SJCRH30 (cell line): ENCODE measurements at places on chromosomes 3 and 15. TPM values are rescaled to one million over a fixed set of nuclear protein-coding genes. Genes with fewer than 3 reads are reported as not detected.

DNA sequence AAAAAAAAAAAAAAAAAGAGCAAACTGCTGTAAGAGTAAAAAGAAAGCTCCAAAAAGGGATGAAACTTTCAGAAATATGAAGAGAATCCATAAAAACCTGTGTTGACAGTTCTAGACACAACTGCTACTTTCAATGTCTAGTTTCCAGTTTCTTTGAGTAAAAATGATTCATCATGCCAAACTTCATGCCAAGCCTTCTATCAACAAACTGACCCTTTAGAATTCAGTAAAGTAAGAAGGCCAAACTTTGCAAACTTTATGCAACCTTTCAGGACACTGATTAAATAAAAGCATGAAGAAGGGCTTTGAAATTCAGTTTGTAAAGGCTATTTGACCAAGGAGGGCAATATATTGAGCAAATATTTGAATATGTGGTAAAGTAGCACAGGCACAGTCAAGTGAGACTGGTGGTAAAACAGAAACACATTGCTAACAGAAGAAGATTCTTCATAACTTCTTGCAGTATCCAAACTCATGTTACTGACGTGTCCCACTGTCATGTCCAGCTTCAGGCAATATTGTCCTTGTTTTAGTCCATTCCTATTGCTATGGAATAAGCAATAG, 56.3 kb upstream of the CFAP20DC start:
- no peak overlapping the region for H3K4me3 ChIP-seq
- no peaks in the 10 kb centered on the region for H3K36me3 ChIP-seq
- no peaks in the 10 kb centered on the region for H3K27me3 ChIP-seq
- no peak overlapping the region for H3K27ac ChIP-seq

DNA sequence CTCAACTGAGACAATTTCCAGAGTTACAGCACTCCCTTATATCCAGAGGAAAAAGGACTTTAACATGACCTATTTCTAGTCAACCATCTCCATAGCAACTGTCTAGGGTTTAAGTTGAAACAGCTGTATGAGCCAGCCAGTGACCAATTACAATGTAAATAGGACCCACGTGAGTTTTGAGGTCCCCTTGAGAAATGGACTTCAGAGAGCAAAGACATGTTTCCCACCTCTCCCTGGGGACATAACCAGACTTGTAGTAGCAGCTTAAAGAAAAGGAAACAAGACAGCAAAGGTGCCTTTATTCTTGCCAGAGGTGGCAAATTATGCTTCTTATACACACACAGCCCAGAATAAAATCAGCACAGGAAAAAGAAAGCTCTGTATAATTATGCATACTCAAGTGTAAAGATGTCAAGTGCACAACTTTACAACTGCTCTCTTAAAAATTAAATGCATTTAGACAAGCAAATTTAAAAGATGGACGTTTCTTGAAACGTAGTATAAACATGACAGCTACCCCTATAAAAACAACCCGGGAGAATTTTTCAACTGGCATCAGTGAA, 40.2 kb downstream of the SUMF1 start:
- H3K27ac ChIP-seq, result peak overlapping the region; percentile 1; the same call in 1 of the 2 replicates
- H3K27me3 ChIP-seq, result no peaks in the 10 kb centered on the region
- no peaks in the 10 kb centered on the region for H3K36me3 ChIP-seq
- peaks cover 11% of the 10 kb centered on the region for H3K4me1 ChIP-seq
- H3K4me3 ChIP-seq, result no peak overlapping the region
- peak; percentile 84 for DNase-seq

GRCh38 chr15:80780416-80781221, 1.4 kb downstream of the CEMIP start:
- no peak for DNase-seq
- no peak overlapping the region for H3K27ac ChIP-seq
- H3K27me3 ChIP-seq, result no peaks in the 10 kb centered on the region; the same call in 1 of the 2 replicates
- no peaks in the 10 kb centered on the region for H3K4me1 ChIP-seq

The WDR93 gene
- not detected in 2 replicates for total RNA-seq

- no peak overlapping the region for H3K27ac ChIP-seq
- H3K4me1 ChIP-seq, result no peaks in the 10 kb centered on the region
- H3K4me3 ChIP-seq, result no peak overlapping the region
- DNase-seq, result no peak
- H3K36me3 ChIP-seq, result no peaks in the 10 kb centered on the region
Measured at GRCh38 chr3:24426896-24427295, 67.8 kb downstream of the THRB start.

DNA sequence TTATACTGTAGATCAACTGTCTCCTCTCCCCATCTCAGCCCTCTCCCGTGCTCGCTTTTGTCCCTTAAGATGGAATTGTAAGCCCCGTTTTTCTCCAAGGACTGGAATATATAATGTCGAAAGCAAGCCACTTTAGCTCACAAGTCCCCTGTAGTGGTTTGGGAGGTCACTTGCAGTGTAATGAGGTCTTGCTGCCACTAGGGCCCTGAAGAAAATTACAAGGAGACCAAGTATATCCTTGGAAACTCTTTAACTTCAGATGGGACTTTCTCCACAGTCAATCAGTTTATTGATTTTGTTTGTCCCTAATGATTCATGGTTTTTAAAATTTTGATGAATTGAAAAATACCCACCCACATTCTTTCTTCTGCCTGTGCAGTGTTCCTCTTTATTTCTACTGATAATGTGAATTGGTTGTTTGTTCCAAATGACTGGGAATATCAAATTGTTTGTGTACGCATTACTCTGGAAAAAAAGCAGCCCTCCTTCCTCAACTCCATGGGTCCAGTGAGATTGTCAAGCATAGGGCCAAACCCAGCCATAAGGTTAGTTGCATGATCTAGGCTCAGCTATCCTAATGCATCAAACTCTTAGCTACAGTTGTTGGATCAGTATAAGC, 294.8 kb downstream of the MCTP2 start:
- H3K36me3 ChIP-seq, result no peaks in the 10 kb centered on the region
- peaks cover 11% of the 10 kb centered on the region for H3K4me1 ChIP-seq
- no peak overlapping the region for H3K4me3 ChIP-seq
- H3K27me3 ChIP-seq, result no peaks in the 10 kb centered on the region
- no peak overlapping the region for H3K27ac ChIP-seq
- DNase-seq, result no peak

DNA sequence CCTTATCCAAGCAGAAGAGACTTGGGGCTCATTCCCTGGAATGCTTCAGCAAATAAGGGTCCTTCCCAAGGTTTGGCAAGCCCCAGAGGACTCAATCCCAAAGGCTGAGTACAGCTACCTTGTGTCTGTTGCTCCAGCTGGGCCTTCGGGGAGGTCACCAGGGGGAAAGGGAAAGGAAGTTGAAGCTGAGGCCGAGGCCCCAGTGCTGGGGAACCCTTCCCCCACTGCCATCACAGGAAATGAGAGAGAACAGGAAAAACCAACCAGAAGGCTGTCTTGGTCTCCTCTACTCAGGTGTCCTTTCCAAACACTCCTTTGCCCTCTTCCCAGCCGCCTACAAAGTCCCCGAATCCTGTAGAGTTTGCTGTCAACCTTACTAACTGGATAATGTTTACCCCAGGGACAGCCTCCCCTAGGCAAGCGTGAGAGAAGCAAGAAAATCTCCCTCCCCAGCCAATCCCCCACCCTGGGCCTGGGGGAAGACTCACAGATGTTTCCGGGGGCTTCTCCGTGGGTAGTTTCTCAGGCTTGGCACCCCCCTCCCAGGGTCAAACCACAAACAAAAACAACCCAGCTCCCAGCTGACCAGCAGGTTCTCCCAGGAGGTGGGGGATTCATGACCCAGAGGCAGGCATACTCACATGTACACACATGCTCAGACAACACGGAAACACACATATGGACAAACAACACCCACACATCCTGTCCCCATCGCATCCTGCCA, 5.5 kb downstream of the CSRNP1 start:
- DNase-seq, result peak; percentile 17
- H3K4me1 ChIP-seq, result peaks cover 56% of the 10 kb centered on the region
- H3K27me3 ChIP-seq, result no peaks in the 10 kb centered on the region
- H3K36me3 ChIP-seq, result peaks cover 7% of the 10 kb centered on the region
- no peak overlapping the region for H3K4me3 ChIP-seq
